Fibroblast of the aortic adventitia (primary cell): ENCODE measurements at places on chromosomes 2 and 18. TPM values are rescaled to one million over a fixed set of nuclear protein-coding genes. Genes with fewer than 3 reads are reported as not detected.

FN1 gene
- 3,314 and 7,235 TPM in 2 replicates for total RNA-seq

CRYBA2 gene
- total RNA-seq, result not detected in 2 replicates

TRIM43 gene
- total RNA-seq, result not detected in 2 replicates

MYO5B gene
- 0.09 and 0.16 TPM in 2 replicates for total RNA-seq

DNA sequence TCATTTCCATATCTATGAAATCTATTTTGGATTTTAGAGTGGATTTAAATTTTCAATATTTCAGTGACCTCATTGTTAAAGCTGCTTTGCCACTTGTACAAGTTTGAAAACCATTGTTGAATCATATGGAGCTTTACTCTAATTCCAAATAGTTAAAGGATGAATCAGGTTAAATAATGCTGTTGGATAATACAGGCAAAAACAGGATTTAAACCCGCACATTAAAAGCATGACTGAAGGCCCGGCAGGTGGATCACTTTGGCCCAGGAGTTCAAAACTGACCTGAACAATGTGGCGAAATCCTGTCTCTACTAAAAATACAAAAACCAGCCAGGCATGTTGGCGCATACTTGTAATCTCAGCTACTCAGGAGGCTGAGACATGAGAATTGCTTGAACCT lies 68.3 kb downstream of the RIF1 start:
- no peak for DNase-seq

GRCh38 chr18:56238576-56238975 lies 399.8 kb downstream of the TXNL1 start:
- no peak for DNase-seq

DNA sequence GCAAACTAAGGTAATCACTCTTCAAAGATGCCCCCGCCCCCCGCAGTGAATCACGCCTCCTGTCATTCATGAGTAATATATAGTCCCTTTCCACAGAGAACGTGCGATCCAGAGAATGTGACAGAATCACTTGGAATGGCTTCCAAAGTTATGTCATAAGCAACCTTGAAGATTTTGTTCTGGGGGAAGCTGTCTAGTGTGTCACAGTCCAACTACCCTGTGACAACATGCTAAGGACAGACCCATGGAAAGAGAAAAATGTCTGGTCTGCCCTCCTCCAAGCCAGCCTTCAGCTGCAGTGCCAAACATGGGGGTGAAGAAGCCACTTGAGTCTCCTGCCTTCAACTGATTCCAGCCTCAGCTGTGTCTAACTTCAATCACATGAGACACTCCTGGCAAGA lies 259.1 kb downstream of the SS18 start:
- DNase-seq, result no peak

- peak; percentile 87 for DNase-seq
Observed at GRCh38 chr2:119888680-119889079, 124.2 kb upstream of the EPB41L5 start.

DNA sequence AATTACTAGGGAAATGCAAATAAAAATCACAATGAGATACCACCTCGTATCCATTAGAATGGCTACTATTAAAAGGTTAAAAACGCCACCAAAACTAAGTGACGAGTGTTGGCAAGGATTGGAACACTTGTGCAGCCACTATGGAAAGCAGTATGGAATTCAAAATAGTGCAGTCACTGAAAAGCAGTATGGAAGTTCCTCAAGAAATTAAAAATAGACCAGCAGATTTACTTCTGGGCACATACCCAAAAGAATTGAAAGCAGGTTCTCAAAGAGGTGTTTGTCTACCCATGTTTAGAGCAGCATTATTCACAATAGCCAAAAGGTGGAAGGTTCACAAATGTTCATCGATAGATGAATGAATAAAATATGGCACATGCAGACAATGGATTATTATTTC lies 149.7 kb upstream of the STON1 start:
- DNase-seq, result no peak

DNA sequence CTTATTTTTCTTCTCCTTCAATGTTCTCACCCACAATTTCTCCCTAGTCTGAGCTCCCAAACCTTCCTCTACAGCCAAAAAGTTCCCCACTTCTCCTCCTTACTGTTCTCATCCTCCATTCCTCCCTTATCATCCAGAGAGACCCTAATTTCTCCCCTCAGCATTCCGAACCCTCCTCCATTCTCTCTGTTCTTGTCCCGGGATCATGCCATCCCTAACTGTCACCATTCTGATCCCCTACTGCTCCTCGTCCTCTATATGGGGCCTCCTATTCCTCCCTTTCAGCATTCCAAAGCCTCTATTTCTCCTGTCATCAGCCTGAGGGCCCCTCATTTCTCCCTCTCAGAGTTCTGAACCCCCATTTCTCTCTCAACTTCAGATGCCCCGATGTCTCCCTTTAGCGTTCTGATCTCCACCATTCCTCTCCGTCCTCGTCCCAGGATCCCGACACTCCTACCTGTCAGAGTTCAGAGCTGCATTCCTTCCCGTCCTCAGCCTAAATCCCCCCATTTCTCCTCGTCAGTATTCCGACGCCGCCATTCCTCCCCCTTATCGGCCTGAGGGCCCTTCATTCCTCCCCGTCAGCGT lies 522 bp downstream of the MBD1 start:
- DNase-seq, result no peak

DNA sequence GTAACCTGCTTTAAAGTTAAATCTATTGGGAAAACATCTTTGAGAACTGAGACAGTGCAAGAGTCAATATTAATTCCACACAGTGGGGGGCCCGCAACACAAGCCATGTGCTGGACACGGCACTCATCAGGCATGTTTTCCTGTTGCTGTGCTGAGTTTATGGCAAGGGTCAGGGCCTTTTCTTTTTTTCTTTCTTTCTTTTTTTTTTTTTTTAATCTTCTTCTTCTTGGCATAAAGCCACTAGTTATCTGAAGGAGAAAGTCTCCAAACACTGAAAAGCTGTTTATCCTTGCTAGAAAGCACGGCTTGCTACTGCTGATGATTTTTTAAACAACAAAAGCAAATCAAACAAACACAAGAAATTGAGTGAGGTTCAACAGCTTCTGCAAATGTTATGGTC lies 252.1 kb downstream of the ZNF521 start:
- DNase-seq, result peak; percentile 16

DNA sequence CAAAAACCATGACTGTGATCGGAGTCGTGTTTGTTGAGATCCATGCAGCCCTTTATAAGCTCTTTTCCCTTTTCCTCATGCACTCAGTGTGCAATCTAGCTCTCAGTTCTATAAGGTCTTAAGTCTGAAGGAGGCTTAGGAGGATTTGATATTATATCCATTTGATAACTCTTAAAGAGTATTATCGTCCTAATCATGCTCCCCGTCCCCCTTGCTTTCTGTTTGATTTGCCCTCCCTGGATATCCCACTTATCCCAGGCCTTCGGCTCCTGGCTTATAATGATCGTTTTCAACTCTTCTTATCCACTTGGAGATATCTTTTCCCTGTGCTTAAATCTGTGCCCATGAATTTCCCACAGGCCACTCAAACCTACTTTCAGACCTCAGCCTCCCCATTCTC lies 1917.7 kb upstream of the PIK3C3 start:
- DNase-seq, result no peak

- DNase-seq, result peak; percentile 22
Observed at GRCh38 chr2:189049709-189050164, 75.6 kb downstream of the COL3A1 start.

GRCh38 chr2:188024811-188025210 lies 266.9 kb upstream of the GULP1 start:
- peak; percentile 40 for DNase-seq

GRCh38 chr2:80670763-80671162 lies 366.2 kb upstream of the LRRTM1 start:
- no peak for DNase-seq

GRCh38 chr2:224778474-224778877 lies 62.3 kb upstream of the CCDC195 start:
- peak; percentile 82 for DNase-seq

- peak; percentile 26 for DNase-seq
Observed at GRCh38 chr18:21632393-21632792, 20.3 kb downstream of the SNRPD1 start.

DNA sequence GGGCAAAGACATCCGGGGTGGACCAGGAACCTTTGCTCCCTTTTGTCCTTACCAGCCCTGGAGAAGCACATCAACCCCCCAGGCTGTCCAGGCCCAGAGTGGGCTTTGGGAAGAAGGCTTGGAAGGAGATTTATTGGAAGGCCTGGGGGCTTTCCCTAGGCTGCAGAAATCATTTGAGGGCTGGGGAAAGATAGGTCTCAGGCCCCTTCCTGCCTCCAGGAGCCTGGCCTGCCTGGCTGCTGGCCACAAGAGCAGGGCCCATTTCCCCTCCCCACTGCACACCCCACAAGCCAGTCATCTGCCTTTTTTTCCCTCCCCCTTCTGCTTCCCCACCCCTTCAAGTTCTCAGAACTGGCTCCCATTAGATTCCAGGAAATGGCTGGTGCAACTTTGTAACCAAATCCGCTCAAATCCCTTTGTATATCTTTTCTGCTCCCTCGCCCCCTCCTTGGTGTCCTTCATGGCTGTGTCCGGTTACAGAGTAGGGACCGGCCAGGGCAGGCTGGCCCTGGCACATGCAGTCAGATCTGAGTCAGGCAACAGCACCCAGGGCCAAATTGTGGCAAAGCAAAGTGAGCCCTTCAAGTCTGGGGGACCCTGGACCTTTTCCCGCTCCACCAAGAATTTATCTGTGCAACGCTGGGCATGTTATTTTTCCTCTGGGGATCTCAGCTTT lies 20.8 kb upstream of the TNP1 start:
- DNase-seq, result peak; percentile 5

GRCh38 chr2:3725002-3725401 lies 21.6 kb downstream of the DCDC2C start:
- DNase-seq, result no peak

GRCh38 chr2:25294573-25295462 lies 46.9 kb downstream of the DNMT3A start:
- DNase-seq, result peak; percentile 46

- DNase-seq, result no peak
Observed at GRCh38 chr2:151849413-151850010, 21.3 kb upstream of the ARL5A start.

- DNase-seq, result no peak
Observed at GRCh38 chr2:97701851-97702465, 11.4 kb upstream of the ZAP70 start.

DNA sequence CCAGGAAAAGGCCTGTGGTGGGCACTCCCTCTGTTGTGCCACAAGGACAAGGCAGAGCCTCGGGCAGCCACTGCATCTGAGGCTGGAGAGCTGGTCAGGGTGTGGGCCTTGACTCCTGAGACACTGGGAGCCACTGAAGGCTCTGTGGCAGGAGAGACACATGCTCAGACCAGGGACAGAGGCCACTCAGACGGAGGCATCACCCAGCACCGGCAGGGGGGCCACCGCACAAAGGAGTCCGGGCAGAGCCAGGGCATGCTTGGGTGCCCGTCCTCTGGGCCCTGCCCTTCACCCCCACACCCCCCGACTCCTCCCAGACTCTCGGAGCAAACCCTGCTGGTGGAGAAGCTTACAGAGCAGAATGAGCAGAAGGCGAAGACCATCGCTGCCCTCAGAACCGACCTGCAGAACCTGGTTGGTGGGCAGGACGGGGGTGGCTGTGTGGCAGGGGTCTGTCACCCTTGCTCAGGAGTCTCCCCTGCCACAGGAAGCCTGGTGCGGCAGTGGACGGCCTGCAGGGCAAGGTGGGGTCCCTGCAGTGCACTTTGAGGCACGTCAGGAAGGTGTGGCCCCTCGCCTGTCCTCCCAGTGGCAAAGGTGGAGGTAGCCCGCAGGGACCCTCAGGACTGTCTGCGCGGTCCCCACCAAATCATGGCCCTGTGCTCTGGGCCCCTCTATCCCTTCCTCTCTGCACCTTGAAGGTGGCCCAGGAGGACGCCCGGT lies 26.0 kb downstream of the CROCC2 start:
- DNase-seq, result no peak

GRCh38 chr2:31469648-31470047 lies 55.1 kb upstream of the XDH start:
- no peak for DNase-seq

GRCh38 chr2:56348392-56349210 lies 164.8 kb downstream of the CCDC85A start:
- DNase-seq, result no peak

GRCh38 chr2:197369228-197369932 lies 58.8 kb upstream of the ANKRD44 start:
- peak; percentile 21 for DNase-seq
